ENCODE measurements at places on chromosomes 7 and 10. TPM values are rescaled to one million over a fixed set of nuclear protein-coding genes. Genes with fewer than 3 reads are reported as not detected.
A peak's percentile ranks its signal among the peaks of the same experiment; 100 is the strongest.

DNA sequence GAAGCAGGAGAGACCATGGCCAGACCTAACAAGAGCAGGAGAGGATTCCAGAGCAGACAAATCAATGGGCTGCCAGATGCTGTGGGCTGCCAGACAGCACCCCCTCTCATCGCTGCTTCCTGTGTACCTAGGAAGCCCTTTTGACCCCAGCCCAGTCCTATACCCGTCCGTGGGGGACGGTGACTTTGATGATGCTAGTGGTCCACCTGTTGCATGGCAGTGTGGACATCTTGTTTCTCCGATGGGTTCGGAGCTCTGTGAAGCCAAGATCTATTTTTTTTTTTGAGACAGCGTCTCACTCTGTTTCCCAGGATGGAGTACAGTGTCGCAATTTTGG, 18.2 kb upstream of the GDI2 start:
- no peak overlapping the region for H3K27ac ChIP-seq
- no peak for DNase-seq
- no peak overlapping the region for H3K4me3 ChIP-seq
- no peaks in the 10 kb centered on the region for H3K27me3 ChIP-seq
- no peaks in the 10 kb centered on the region for H3K36me3 ChIP-seq
- H3K4me1 ChIP-seq = no peaks in the 10 kb centered on the region

- no peaks in the 10 kb centered on the region for H3K27me3 ChIP-seq
- no peaks in the 10 kb centered on the region for H3K4me1 ChIP-seq
- no peaks in the 10 kb centered on the region for H3K36me3 ChIP-seq
- no peak overlapping the region for H3K4me3 ChIP-seq
- no peak for DNase-seq
- no peak overlapping the region for H3K27ac ChIP-seq
Measured at GRCh38 chr10:69458430-69459100, 7.3 kb downstream of the TSPAN15 start.

DNA sequence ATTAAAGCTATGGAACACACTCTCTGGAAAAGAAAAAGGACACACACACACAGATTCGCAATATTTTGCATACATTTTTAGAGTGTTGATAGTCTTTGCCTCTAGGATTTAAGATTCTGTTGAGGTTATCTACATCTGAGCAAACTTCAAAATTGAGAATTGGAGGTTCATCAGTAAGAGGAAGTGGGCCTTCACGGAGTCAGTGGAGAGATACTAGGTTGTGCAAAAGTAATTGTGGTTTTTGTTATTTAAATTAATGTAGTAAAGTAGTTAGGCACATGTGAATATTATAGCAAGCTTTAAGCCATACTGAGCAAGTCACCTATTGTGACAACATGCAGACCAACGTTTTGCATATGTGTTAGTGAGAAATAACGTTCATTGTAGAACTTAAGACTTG, 19.8 kb upstream of the NXPH1 start:
- H3K27ac ChIP-seq = no peak overlapping the region
- no peak for DNase-seq
- no peaks in the 10 kb centered on the region for H3K27me3 ChIP-seq
- H3K36me3 ChIP-seq = no peaks in the 10 kb centered on the region

- no peak for DNase-seq
- no peaks in the 10 kb centered on the region for H3K4me1 ChIP-seq
- H3K4me3 ChIP-seq = no peak overlapping the region
- no peak overlapping the region for H3K27ac ChIP-seq
- peaks cover 97% of the 10 kb centered on the region for H3K36me3 ChIP-seq
- H3K27me3 ChIP-seq = no peaks in the 10 kb centered on the region
Measured at GRCh38 chr10:93313798-93314197, 168.3 kb downstream of the MYOF start.

DNA sequence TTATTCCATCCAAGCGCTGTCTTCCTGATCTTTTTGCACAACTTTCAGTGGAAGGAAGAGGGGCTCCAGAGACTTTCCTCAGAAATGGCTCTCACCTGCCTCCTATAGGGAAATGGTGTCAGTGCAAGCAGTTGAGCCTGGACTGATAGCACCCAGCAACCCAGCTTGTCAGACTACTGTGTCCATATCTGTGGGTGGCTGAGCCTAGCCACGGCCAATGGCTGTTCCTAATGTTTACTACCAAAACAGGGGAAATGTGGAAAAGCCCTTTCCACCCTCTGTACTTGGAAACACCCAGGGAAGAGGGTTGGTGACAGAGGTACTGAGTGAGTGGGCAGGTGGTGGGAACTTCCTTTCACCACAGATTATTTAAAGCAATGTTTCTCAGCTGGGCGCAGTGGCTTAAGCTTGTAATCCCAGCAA, 4.3 kb upstream of the YKT6 start:
- H3K27ac ChIP-seq = no peak overlapping the region
- no peaks in the 10 kb centered on the region for H3K27me3 ChIP-seq
- H3K36me3 ChIP-seq = no peaks in the 10 kb centered on the region
- no peaks in the 10 kb centered on the region for H3K4me1 ChIP-seq
- DNase-seq = no peak

The ADRB1 gene
- total RNA-seq = not detected

DNA sequence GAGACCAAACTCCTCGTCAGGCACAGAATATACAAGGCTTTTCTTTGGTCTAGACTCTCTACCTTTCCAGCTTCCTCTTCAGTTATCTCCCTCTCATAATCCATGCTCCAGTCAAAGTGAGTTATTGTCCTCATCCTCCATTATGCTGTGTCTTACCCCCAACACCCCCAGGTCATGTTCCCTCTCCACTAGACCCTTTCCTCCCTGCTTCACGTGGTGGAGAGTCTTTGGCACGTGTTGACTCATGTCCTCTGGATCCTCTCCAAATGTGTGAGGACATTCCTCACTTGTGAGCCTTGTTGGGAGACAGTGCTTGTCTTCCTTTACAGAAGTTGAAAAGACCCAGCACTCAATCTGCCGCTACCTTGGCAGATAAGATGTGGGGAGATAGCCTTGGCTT, 36.0 kb upstream of the DLD start:
- DNase-seq = no peak
- H3K27me3 ChIP-seq = no peaks in the 10 kb centered on the region
- H3K4me1 ChIP-seq = no peaks in the 10 kb centered on the region
- no peak overlapping the region for H3K4me3 ChIP-seq
- H3K27ac ChIP-seq = no peak overlapping the region

The RADIL gene
- total RNA-seq = 42.4 TPM

DNA sequence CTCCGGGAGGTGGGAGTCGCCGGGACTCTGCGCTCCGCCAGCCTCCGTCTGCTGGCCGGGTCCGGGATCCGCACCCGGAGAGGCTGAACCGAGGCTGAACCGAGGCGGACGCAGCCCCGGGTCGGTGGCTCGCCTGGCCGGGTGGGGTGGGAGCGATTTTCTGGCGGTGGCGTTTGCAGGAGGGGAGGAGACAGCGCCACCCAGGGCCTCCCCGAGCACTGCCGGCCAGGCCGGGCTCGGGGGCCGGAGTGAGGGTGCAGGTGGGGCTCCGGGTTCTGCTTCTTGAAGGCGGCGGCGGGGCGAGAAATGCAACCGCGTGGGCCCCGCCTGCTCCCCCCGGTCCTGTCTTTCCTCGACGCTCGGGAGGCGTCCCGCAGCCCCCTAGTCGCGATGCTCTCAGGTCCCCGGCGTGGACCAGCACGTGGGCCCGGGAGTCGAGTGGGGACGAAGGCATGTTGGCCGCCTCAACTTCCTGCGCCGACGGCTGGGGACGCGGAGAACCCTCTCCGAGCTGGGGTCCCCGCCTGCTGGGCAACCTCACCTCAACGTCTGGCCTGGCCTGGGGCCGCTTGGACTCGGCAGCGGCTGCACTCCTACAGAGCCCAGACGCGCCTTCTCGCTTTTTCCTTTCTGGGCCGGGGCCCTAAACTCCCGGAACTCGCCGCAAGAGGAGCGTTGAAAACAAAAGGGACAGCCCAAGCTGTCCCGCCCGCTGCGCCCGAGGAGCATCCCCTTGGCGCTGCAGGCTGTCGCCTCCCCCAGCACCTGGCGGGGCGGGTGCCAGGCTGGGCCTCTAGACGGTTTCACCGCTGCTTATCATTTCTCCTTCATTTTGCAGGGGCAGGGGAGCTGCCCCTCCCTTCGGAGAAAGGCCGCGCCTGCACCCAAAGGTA, 25.2 kb upstream of the VAX1 start:
- DNase-seq = no peak
- no peaks in the 10 kb centered on the region for H3K36me3 ChIP-seq
- peaks cover 40% of the 10 kb centered on the region for H3K27me3 ChIP-seq
- peaks cover 27% of the 10 kb centered on the region for H3K4me1 ChIP-seq
- H3K27ac ChIP-seq = no peak overlapping the region
- H3K4me3 ChIP-seq = peak overlapping the region; percentile 44

DNA sequence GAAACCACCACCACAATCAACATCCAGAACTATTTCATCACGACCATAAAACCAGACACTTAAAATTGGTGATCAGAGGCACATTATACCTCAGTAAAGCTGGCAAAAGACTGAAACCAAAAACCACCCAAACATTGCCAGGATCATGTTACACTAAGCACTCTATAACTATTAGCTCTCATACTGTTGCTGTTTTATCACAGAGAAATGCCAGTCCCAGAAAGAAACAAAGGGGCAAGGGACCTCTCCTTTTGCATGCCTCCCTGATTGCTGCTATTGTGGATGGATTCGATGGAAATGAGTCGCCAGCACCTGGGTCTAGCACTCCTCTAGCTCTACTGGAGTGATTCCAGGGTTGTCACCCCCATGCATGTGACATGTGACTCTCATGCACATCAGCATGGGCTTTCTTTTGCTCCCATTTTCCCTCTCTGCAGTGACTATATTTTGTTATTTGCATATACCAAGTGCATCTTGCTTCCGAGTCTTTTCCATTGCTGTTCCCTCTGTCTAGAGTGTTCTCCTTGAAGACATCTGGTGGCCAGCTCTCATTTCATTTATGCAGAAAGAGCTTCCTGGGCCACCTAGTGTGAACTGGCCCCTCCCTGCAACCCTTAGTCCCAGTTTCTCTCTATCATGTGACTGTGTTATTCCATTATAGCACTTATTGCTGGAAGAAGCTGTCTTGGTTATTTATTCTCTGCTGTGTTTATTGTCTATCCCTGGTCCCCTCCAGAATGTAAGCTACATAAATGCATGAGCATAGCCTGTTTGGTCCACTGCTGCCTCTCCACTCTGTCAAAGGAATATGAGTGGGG, 300.6 kb downstream of the PLXNA4 start:
- H3K4me3 ChIP-seq = no peak overlapping the region
- DNase-seq = no peak
- peaks cover 3% of the 10 kb centered on the region for H3K4me1 ChIP-seq
- no peaks in the 10 kb centered on the region for H3K36me3 ChIP-seq

- H3K36me3 ChIP-seq = no peaks in the 10 kb centered on the region
- no peak overlapping the region for H3K27ac ChIP-seq
- H3K27me3 ChIP-seq = no peaks in the 10 kb centered on the region
- peak; percentile 70 for DNase-seq
Measured at GRCh38 chr7:24786941-24787340, 29.7 kb upstream of the GSDME start.

GRCh38 chr7:159136846-159137245, 7.8 kb downstream of the VIPR2 start:
- no peak overlapping the region for H3K4me3 ChIP-seq
- H3K36me3 ChIP-seq = peaks cover 14% of the 10 kb centered on the region
- no peaks in the 10 kb centered on the region for H3K4me1 ChIP-seq
- no peak for DNase-seq
- H3K27me3 ChIP-seq = no peaks in the 10 kb centered on the region

DNA sequence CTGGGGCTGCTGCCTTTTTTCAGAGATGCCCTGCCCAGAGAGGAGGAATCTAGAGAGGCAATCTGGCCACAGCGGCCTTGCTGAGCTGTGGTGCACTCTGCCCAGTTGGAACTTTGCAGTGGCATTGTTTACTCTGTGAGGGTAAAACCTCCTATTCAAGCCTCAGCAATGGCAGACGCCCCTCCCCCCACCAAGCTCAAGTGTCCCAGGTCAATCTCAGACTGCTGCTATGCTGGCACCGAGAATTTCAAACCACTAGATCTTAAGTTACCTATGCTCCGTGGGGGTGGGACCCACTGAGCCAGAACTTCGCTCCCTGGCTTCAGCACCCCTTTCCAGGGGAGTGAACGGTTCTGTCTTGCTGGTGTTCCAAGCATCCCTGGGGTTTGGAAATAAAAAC, 77.2 kb downstream of the EXOC4 start:
- no peak for DNase-seq
- H3K4me1 ChIP-seq = no peaks in the 10 kb centered on the region
- H3K36me3 ChIP-seq = peaks cover 4% of the 10 kb centered on the region
- H3K27me3 ChIP-seq = no peaks in the 10 kb centered on the region
- no peak overlapping the region for H3K27ac ChIP-seq

DNA sequence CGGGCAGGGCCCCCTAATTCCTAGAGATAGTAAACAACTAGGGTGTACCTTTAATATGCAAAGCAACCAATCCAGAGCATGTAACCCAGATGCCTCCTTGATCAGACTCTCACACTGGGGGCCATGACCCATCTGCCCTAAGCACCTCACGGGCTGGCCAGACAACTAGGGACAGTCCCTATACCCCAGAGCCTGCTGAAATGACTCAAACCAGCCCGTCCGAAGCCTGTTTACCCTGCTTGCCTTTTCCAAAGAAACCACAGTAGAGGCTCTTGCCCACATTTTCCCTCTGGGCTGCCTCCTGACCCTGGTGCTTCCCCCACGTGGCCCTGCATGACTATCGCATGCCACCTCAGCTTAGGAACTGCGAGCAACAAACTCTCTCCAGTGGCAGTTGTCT, 46.2 kb downstream of the RGS10 start:
- H3K27me3 ChIP-seq = no peaks in the 10 kb centered on the region
- H3K27ac ChIP-seq = no peak overlapping the region
- no peaks in the 10 kb centered on the region for H3K4me1 ChIP-seq
- no peak overlapping the region for H3K4me3 ChIP-seq

DNA sequence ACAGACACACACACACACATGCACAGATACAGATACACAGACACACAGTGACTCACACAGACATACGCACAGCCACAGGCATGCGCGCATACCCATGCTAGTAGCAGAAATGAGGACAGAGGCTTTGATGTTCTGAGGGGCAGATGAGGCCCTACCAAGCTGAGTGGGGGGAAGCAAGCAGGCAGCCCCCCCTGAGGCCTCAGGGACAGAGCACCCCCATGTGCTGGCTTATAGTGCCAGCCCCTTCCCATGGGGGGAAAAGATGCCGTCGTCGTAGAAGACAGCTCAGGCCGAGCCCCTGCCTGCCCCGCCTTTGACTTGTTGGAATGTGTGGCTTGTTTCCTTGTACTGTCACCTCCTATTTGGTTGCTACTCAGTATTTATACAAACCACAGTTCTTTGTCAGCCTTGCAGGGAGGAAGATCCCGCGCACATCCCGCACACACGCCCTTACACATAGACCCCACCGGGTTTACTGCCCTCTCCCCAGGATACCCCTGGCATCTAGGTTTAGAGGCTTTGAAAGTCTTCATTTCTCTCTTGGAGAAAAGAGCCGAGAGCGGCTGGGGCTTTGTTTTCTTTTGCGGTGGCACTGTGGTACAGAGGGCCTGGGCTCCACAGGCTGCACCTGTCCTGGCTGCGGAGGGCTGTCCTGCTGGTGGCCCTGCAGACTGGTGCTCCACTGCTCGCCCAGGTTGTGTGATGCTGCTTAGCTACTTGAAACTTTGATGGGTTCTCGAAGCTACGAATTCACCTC, 112.5 kb downstream of the DOCK1 start:
- no peak for DNase-seq
- no peak overlapping the region for H3K27ac ChIP-seq
- no peak overlapping the region for H3K4me3 ChIP-seq
- H3K4me1 ChIP-seq = no peaks in the 10 kb centered on the region
